Motor neuron (in vitro differentiated cells): ENCODE measurements at places on chromosomes 4 and X.

DNA sequence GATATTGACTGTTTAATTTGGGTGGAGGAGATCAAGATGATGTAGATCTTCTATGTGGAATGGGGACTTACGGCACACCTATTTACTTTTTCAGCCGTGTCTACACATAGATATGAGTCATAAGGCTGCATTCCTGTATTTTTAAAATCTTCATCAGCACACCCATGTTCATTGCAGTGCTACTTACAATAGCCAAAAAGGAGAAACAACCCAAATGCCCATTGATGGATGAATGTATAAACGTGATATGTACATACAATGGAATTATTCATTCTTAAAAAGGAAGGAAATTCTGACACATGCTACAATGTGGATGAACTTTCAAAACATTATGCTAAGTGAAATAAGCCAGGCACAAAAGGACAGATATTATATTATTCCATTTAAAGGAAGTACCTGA, 98.6 kb downstream of the AASDH start:
- ATAC-seq = peak; percentile 39

DNA sequence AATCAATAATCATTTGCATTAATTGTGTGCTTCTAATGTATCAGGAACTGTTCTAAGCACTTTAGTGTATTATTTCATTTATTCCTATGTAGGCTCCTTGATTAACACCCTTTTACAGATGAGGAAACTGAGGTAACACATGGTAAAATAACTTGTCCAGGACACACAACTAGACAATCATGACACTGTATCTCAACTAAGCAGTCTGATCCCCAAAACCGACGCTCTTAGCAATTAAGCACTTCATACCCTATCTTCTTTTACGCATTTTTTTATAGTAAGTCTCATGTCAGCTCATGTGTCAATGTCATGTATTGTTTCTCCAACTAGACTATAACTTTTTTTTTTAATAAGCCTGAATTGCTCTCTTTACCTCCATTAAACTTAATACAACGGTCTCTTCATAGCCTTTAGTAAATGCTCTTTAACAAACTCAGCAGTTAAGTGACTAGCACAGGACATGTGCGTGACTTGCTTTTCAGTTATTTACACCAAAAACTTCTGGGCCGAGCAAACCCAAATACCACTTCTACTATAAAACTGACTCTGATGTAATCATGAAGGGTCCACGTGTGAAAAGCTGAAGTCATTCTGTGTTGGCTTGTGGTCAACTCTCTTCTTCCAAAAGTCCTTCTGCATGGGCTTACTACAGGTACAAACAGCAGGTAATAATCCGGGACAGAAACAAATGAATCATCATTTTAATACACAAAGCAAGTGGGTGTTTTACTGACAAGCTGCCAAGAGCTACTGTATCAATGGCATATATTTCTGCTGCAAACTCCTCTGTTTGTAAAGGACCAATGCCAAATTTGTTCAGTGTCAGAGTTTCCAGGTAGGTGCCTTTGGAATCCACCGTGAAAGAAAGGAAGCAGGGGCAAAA, 7.9 kb upstream of the AMBN start:
- no peak for ATAC-seq

- no peak for ATAC-seq
Observed at GRCh38 chr4:168528131-168528949, 31.5 kb downstream of the PALLD start.

DNA sequence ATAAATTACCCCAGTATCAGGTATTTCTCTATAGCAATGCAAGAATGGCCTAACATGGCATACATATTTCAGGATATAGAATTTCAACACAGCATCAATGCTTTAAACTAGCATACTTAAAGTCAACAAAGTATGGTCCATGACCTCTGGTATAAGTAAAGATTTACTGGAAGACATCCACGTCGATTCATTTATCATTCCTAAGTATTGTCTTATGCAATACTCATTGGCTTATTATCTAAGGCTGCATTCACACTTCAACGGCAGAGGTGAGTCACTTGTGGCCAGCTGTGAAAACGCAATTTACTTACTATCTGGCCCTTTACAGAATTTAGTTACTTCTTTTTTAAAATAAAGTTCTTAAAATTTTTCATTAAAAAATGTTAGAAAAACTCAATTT, 42.6 kb downstream of the ADGRA3 start:
- no peak for ATAC-seq

DNA sequence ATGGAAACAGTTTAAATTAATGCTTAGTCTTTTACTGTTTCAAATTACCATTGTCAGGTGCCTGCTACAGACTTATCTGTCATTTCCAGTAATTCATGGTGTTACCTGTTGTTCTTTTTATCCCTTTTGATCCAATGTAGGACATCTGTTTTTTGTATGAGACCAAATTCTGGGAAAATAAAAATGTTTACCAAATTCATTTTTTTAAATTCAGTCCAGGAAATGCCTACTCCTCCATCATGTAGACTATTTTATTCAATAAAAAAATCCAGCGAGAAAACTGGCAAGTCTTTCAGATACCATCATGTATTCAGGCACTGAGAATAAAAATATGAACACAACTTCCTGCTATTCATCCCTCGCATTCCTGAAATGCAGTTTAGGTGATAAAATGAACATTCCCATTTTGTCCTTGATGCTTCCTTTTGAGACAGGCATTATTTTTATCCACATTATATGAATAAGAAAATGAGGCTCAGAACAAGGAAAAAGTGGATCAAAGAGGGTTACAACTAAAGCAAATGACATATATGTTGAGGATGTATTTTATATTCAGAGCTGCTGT, 584.2 kb downstream of the SPRY1 start:
- no peak for ATAC-seq

DNA sequence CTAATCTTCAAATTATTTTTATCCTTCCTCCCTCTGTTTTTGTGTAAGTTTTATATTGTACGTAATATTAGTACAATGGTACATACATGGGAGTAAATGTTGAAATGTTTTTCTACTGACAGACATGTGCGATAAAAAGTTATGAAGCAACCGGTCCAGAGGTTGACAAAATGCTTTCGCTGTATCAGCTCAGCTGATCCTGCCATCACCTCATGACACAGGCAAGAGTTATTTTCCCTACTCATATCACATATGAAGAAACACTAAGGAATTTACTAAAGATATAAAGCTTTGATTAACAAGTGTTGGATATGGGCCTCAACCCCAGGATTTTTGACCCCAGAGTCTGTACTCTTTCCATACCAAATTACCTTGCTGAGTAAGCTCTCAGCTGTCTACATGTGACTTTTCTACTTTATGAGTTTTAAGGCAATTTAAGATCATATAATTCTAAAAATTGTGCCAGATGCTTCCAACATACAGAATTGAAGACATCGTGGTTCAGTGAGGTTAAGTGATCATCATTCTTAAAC, 50.0 kb downstream of the CLCN5 start:
- ATAC-seq = no peak

DNA sequence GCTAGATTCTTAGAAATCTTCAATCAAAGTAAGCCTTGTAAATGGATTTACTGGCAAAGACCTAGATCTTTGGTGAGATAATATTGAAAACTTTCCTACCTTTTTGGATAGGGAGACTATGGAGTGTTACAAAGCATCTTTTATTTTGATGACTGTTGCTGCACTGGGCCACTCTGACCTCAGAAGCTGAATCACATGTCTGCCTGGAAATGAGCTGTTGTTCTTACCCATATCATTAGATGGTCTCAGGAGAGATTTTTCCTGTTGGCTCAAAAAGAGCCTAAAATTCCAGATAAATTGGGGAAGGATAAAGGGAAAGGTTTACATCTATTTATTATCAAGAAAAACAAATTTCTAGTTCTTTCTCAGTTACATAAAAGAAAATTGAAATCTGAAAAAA, 127.5 kb upstream of the BMP3 start:
- no peak for ATAC-seq

DNA sequence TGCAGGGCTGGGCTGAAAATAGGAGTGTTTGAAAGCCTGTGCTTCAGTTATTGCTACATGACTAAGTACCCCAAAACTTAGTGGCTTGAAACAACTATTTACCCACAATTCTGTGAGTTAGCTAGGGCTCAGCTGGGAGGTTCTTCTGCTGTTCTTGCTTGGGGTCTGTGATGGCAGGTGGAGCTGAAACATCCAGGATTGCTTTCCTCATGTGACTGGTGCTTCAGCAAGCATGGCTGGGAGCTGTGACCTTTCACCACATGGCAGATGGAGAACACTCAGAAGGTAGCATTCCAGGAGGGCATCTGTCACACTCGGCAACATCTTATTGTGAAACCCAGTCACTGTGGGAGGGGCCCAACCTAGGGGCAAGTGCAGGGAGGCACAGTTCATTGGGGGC, 57.0 kb upstream of the TBC1D14 start:
- no peak for ATAC-seq
